ENCODE measurements at places on chromosomes 7 and 10.

GRCh38 chr10:97612386-97612785, 20.9 kb downstream of the MORN4 start:
- DNase-seq: no peak

DNA sequence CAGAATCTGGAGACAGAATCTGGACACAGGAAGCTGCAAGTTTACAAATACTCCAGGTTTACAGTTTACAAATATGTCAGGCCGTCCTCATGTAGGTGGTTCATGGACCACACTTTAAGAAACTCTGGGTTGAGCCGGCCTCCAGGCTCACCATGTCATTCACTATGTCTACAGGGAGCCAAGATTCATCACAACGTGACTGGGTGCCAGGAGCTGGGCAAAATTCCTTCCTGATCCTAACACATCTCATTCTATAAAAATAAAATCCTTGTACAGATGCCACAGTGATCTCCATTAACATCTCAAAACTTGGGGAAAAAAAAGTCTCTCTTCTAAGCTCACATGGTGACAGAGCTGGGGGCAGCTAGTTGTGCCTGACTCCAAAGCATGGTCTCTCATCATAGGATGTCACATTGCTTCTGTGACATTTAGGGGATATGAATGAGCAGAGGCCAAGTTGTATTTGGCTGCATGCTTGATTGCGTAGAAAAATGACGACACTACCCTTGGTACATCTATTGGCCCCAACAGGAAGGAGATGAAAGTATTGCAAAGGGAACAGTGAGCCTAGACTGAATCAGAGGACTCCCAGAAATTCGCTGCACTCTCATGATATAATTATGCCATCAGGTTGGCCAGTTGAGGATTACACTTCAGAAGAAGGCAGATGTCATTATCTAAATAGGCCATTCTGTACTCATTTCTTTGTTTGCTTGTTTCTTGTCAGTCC, 35.9 kb downstream of the MTURN start:
- no peak for DNase-seq

GRCh38 chr7:111083413-111083812, 7.5 kb upstream of the LRRN3 start:
- peak; percentile 53 for DNase-seq

GRCh38 chr10:3095373-3096139, 28.2 kb downstream of the PFKP start:
- peak; percentile 52 for DNase-seq

DNA sequence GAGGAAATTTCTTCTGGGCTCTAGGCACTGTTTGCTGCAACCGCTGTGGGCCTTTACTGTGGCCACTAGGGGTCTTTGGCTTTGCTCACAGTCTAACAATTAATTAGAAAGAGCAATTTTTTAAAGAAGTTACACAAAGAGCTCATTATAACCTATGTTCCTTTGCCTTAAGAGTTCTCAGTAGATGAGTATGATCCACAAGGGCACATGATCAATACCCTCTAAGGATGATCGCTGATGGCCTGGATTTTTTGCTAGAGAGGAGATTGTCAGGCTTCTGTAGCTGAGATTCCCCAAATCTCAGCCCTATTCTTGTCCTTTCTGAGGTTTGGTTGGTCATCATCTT, 80.8 kb upstream of the RHOBTB1 start:
- no peak for DNase-seq

GRCh38 chr7:27179030-27179429, 4.9 kb upstream of the HOXA10 start:
- DNase-seq: no peak

DNA sequence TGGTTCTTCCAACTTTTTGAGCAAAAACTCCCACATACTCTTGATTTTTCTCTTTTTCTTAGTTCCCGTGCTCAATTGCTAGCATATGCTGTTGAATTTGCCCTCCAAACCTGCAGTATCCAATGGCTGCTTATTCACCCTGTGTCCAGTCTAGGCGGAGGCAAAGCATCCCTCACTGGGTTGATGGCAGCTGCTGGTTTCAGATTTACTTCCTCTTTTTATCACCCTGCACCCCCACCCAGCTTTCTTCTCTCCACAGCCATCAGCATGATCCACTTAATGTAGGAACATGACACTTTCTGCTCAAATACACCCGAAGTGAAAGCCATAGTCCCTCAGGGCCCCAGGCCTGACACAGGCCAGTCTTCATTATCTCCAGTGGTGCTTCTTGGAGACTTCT, 87.6 kb upstream of the ADARB2 start:
- no peak for DNase-seq

DNA sequence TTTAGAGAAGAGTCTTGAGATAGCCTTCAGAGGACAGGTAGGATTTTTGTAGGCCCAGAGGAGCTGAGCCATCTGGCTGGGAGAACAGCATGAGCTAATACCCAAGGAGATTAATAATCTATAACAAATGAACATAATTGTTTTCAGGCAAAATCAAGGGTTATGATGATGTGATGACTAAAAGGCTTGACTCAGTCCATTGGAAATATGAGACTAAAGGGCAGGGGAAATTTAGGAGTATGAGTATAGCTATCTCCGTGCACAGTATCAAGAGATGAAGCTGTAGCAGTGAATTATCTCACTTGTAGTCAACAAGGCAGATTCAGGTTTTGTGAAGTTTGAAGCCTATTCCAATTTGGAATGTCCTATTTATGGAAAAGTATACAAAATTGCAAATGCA, 40.1 kb downstream of the CSTF2T start:
- no peak for DNase-seq

GRCh38 chr10:26323219-26323618, 106.6 kb downstream of the GAD2 start:
- no peak for DNase-seq

DNA sequence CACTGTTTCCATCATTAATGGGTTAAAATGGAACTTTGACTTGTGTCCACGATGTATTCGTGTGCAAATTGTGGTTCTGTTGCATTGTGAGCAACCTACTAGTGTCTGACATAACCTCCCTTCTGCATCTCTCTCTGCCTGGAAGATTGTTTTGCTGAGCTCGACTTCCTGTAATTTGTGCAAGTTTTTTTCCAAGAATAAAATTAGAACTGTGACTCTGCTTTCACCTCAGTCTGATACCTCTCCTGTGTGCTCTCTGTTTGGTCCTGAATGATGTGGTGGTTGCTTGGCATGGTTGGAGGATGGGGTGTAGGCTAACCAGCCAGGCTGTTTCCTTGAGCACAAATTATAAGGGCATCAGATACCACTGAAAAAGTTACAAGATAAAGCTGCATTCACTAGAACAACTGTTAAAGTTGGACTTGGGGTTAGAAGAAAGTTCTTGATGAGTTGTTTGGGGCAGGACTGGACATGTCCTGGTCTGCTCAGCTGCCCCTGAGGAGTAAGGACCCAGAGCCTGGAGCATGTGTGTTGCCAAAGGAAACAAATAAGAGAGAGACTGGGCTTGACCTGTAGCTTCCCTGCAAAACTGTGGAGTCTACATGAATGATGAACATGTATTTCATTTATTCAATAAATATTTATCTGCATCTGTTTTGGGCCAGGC, 1.9 kb upstream of the VOPP1 start:
- no peak for DNase-seq

DNA sequence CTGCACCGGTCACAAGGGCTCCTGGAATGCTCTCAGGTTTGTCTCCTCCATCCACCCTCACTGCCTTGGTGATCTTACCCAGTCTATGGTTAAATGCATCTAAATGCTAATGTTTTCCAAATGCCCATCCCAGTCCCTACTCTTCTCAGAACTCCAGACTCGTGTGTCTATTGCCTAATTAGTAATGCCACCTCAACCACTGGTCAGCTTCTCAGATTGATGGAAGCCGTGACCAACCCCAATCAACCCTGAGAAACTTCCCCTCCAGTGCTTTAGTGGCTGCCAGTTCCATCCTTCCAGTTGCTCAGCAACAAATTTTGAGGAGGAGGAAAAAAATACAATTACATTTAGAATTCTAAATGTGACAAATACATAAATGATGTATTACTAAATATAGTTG, 18.6 kb downstream of the NUDCD3 start:
- DNase-seq: no peak

GRCh38 chr7:50275430-50275829, 29.1 kb upstream of the IKZF1 start:
- DNase-seq: no peak

- no peak for DNase-seq
Measured at GRCh38 chr7:98054585-98054984, 52.1 kb upstream of the LMTK2 start.

- no peak for DNase-seq
Measured at GRCh38 chr7:123716877-123717276, 31.9 kb downstream of the WASL start.
